Activated naive CD4-positive, alpha-beta T cell treated with anti-CD3 and anti-CD28 coated beads, Interleukin-2, amount 50 U/mL, for 16 hours (primary cell): ENCODE measurements at places on chromosomes 4 and X.

- no peak for DNase-seq
Observed at GRCh38 chr4:10197952-10198351, 81.4 kb upstream of the WDR1 start.

DNA sequence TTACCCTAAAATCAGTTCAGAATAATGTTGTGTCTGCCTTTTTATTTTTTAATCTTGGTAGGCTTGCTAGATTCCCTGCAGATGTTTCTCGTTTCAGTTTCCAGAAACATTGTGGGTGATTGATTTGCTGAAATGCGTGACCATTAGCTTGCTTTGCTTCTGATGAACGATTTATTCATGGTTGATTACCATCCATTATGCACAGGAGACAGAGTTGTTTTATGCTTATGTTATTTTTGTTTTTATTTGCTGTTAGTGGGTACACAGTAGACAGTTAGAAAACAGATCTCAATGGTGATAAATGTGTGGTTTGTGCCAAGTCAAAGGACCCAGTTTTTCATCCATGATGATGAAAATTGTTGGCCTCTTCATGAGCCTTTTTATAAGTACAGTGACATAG is 455.6 kb upstream of the BOD1L1 start:
- DNase-seq = no peak

DNA sequence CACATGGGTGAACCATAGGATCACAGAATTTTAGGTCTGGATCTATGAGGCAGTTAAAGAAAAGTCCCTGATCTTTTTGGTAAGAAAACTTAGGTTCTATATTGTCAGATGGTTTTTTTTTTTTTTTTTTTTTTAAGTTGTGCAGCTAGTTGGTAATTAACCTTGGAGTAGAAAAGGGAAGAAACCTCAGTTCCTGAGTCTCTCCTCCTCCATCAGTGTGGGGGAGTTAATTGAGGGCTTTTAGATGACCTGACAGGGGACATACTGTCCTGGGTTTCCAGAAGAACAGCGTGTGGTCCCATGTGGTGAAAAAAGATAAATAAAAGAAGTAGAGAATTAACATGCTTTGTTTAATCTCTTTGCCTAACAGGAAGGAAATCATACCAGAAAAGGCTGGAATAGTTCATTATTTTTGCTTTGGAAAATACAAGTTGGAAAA is 123.7 kb downstream of the ARHGAP10 start:
- DNase-seq = no peak

GRCh38 chr4:7233006-7233580 is 40.8 kb downstream of the SORCS2 start:
- DNase-seq = no peak

DNA sequence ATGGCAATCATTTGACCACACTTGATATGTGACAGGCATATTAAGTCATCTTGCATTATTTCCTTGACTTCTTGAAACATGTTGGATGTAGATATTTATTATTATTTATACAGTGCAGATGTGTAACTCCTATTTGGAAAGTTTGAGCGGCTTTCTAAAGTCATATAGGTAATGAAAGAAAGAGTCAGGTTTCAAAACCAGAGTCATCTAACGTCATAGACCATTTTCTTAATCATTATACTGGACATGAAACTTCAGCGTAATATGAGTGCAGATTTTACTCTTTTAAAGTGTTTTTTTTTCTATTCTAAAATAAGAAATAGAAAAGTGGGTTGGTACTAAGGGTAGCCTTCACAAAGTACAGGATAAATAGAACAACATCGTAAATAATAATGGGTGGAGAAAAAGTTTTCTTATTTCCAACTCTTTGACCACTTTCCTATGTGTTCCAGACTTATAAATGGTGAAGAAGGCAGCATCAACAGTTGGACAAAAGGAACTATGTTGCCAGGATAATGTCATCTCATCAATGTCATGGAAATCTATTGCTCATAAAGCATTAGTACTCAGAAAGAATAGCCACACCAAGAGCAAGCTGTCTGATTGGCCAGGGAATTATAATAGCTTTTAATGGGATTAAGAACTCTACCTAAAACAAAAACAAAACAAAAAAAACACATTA is 108.0 kb upstream of the PCDH18 start:
- no peak for DNase-seq

- DNase-seq = no peak
Observed at GRCh38 chr4:142095886-142096605, 459.7 kb downstream of the IL15 start.

- DNase-seq = no peak
Observed at GRCh38 chrX:31124536-31124935, 52.7 kb upstream of the FTHL17 start.

DNA sequence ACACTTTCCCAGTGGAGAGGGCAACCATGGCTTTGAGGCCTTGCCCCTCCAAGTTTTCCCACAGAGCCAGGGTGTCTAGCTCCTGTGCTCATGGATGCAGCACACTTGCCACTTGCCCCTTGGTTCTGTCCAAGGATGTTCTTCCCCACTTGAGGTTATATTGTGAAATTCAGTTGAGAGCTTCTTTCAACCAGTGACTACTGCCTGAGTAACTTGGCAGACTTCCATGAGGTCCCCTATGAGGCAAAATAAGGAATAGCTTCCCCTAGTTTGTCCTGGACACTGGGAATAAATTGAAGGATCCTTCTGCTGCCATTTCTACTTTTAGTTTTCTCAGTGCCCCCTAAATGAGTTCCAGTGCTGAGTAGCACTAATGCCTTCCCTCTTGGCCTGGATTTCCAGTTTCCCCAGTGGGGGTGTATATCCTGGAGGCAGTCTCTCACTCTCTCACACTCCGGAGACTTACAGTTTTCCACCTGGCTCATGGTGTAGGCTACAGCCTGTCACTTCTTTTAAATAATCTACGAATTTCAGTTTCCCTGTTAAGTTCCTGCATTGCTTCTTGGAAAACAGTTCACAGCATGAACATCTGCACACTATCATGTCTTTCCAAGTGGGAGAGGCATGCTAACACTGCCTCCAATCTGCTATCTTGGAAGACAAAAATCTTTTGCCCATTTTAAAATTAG is 36.4 kb upstream of the ADH4 start:
- no peak for DNase-seq

DNA sequence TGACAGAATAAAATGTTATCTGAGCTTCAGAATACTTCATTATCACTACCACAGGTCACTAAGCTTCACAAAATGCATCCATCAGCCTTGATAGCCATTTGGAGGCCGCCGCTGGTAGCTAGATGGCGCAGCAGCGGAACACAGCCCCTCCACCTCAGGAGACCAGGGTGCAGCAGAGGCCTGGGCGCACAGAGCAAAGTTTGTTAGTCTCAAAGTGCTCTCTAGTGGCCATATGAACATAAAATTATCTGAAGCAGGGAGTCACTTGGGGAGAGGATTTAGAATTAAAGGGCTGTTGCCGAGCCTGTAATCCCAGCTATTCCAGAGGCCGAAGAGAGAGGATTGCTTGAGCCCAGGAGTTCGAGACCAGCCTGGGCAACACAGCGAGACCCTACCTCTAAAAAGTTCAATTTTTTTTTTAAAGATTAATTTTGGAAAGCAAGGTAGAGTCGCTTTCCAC is 8.1 kb upstream of the DCTD start:
- DNase-seq = peak; percentile 54

- DNase-seq = no peak
Observed at GRCh38 chr4:78748381-78748780, 27.8 kb upstream of the BMP2K start.

- DNase-seq = no peak
Observed at GRCh38 chrX:68693481-68694434, 46.3 kb downstream of the STARD8 start.

GRCh38 chr4:19905024-19905423 is 346.7 kb upstream of the SLIT2 start:
- no peak for DNase-seq

DNA sequence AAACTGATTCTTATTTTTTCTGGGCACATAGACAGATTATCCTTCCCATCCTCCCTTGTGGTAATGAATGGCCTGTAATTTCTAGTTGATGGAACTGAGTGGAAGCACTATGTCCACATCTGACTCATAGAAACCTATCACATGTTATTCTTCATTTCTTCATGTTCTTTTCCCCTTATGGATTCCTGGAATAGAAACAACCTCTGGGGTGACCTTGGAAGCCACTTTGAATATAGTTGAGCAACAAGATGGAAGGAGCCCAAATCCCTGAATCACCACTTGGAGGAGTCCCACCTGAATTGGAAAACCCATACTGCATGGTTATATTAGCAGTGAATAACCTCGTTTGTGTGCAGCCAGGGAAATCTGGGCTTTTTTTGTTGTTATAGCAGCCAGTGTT is 137.8 kb downstream of the MID1IP1 start:
- DNase-seq = no peak

GRCh38 chr4:5979981-5980380 is 38.2 kb downstream of the C4orf50 start:
- DNase-seq = no peak

DNA sequence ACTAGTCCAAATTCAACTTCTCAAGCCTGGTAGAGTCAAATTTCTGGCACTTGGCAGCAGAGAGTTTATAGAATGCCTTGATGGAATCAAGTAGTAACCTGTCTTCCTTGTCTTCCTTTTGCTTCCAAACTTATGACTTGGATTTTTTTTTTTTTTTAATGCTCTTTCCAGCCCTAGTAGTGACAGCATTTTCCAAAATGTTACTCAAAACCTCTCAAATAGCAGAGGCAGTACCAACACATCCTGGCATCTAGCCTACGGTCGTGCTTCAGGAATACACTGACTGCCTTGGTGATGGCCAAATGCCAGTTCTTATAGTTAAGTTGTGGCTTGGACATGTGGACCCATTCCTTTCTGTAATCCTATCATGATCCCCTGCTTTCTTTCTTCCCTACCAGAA is 46.0 kb downstream of the GALNT7 start:
- no peak for DNase-seq

- no peak for DNase-seq
Observed at GRCh38 chrX:133670383-133670782, 255.1 kb upstream of the GPC4 start.

DNA sequence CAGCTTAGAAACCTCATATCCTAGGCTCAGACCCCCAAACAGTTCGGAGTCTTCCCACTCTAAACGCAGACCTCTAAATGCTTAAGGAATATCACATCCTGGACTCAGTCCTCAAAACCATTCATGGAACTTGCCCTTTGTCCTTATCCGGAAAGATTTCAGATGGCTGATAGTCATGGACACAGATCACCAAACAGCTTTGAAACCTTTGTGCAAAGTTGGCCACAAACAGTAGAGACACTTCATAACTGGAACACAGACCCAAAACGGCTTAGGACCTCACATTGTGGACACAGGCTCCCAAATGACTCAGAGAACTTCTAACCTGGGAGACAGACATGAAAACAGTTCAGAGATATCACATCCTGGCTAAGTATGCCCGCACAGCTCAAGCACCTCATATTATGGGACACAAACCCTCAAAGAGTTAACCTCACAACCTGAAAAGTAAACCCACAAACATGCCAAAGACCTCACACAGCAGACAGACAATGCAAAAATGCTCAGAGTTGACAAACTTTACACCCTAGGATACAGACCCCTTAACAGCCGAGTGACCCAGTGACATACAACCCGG is 15.5 kb downstream of the SUV39H1 start:
- no peak for DNase-seq

DNA sequence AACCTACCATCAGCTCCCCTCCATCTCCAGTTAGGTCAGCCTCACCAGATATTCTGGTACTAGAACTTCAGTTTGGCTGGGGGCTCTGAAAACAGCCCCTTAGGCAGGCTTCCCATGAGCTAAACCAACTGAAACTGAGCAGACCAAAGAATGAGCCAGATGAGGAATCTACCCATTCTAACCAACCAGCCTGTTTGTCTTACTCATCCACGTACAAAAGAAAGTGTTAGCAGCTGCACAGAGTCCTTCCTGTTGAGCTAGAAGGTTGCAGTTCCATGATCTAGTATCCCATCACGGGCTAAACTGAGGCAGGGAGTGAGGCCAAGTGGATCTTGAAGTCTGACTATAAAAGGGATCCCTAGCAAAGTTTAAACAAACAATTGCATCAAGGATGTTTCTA is 17.5 kb downstream of the MAGEA9B start:
- no peak for DNase-seq

DNA sequence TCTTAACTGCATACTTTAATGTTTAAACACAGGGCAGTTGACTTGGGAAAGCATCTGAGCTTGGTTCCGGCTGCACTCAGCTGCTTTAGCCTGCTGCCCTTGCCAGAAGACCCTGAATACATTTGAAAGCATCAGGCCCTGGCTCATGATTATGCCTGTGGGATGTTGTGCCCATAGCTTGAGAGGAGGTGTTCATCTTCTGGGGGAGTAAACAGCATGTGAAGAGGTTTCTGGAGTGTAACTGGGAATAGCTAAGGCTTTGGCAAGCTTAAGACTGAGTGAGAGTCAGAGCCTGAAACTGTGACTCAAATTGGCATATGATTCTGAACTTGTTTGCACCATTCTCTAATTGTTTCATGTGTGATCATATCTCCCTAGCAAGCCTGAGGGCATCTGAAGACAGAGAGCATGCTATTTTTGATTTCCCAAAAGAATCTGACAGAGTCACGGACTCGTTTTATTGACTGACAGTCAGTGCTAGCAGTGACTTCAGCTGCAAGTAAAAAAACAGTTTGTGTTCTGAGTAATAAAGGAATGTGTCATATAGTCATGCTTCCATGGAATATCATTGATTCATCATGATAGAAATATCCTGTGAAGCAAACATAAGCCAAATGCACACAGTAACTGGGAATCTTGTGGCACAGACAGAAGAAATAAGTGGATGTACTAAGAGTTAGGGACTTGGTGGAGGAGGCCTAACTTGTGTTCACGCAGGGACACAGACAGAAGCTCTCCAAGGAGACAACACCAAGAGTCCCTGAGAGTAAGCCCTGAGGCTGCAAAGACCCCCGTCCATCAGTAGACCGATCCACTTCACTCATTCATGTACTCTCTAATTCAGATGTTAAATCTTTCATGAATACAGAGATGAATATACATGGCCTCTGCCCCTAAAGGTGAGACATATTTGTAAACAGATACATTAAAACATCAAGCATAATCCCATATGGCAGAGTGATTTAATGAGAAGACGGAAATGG is 100.7 kb downstream of the SYNPO2 start:
- DNase-seq = no peak

DNA sequence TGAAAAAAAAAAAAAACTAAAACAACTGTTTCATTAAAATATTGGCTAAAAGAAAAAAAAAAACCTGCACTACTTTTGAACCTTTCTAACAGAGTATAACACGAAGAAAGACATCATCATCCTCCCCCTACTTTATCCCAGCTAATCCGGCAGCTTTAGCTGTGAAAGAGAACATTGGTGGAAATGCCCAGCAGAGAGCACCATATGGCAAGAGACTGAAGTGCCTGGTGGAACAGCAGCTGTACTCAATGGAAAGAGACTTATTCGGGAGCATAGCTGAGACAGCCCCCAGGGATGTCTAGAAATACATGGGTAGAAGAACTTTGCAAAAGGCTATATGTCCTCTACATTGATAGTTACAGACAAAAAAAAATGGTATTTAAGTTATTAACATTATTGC is 30.3 kb downstream of the STPG2 start:
- DNase-seq = no peak

- DNase-seq = no peak
Observed at GRCh38 chr4:183240581-183241321, 79.3 kb downstream of the CLDN22 start.
